NCI-H2081 treated with DMSO at 0.1 percent for 48 hours (cell line): ENCODE measurements at places on chromosomes 7 and 10.

- DNase-seq = no peak
These were observed 20.6 kb upstream of the CCNJ start for GRCh38 chr10:96022739-96023138.

GRCh38 chr7:6529643-6530042 is 21.6 kb downstream of the GRID2IP start:
- DNase-seq = no peak

- no peak for DNase-seq
These were observed 116.6 kb downstream of the AOAH start for GRCh38 chr7:36607721-36608095.

GRCh38 chr7:112888781-112889180 is 98.6 kb upstream of the TMEM168 start:
- no peak for DNase-seq

DNA sequence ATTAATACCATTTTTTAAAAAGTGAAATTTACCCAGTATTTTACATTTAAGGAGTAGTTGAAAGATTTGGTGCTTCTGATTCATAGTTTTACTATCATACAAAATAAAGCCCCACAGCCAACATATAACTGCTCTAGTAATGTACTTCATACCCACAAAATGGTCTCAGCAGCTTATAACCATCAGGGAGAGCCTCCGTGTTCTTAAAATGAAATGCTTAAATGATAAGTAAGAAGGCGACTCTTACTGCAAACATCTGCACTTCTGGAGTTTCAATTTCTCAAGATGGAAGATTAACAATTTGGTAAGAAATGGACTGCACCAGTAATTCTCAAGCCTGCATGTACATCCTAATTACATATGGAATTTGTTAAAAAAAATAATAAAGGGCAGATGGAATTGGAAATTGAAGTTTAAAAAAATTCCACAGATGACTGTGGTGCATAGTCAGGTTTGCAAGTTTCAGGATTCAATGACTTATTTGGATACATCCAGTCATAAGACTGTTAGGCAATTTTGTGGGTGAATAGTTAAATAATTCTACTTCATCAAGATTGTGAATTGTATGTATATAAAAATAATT is 461.0 kb downstream of the KIF20B start:
- no peak for DNase-seq

DNA sequence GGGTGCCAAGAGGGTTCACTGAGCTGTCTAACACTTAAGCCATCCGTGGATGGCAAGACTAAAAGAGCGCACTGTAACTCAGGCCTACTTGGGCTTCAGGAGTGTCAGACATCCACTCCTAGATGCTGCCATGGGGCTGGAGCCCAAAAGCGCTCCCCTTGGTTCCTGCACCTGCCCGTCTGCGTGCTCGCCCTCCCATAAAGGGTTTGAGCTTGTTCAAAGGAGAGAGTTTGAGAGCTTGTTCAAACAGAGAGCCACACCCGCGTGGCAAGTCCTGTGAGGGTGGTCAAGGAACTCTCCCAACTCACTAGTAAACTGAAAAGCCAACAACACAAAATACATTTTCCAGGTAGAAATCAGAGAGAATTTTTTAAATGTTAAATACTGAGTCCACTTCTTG is 256.7 kb downstream of the SEMA3A start:
- no peak for DNase-seq

- DNase-seq = no peak
These were observed 16.7 kb downstream of the GPER1 start for GRCh38 chr7:1104516-1105179.

DNA sequence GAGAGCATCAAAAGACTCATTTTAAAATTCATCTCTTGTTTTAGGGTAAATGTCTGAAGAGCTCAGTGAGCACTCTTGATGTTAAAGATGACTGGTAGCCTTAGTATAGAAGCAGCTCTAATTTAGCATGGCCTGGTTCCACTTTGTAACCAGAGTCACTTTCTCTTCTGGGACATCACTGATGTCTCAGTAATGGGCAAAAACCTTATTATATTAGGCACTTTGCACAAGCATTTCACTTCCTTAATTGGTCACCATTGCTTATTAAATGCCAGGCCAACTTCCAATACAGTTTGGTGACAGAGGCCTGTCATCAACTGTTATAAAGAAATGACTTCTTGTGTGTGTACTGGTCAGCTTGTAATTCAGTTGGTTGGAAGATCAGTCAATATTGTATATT is 53.0 kb downstream of the STEAP1B start:
- no peak for DNase-seq

- DNase-seq = no peak
These were observed 34.0 kb downstream of the GATA3 start for GRCh38 chr10:8088504-8088903.

- peak; percentile 1 for DNase-seq
These were observed 44.1 kb downstream of the BAMBI start for GRCh38 chr10:28721318-28721951.

- no peak for DNase-seq
These were observed 22.1 kb upstream of the CARD11 start for GRCh38 chr7:3065724-3066143.

- DNase-seq = no peak
These were observed 192.9 kb upstream of the PLXDC2 start for GRCh38 chr10:19623321-19623720.

GRCh38 chr10:133048926-133049325 is 38.8 kb upstream of the ADGRA1 start:
- DNase-seq = no peak

GRCh38 chr7:128831178-128831993 is 1.2 kb downstream of the FLNC start:
- DNase-seq = no peak

GRCh38 chr10:18271491-18271890 is 131.3 kb downstream of the CACNB2 start:
- DNase-seq = no peak

GRCh38 chr10:60406182-60406581 is 16.5 kb upstream of the ANK3 start:
- DNase-seq = no peak

DNA sequence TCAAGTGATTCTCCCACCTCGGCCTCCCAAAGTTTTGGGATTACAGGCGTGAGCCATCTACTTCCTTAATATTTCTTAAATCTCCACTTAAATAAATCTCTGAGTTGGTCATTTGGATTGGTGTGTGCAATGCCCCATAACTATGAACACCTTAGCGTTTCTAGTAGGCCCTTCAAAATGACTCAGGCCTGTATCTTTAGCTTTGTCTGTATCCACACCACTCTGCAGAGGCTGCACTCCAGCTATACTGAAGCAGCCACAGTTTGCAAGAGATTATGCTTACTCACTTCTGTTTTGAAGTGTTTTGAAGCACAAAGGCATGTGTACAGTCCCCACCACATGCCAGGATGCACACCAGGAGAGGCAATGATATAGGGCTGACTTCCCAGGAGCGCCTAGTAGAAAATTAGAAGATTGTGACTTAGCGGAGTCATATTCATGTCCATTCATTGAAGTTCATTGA is 2.4 kb upstream of the ST7 start:
- DNase-seq = no peak

DNA sequence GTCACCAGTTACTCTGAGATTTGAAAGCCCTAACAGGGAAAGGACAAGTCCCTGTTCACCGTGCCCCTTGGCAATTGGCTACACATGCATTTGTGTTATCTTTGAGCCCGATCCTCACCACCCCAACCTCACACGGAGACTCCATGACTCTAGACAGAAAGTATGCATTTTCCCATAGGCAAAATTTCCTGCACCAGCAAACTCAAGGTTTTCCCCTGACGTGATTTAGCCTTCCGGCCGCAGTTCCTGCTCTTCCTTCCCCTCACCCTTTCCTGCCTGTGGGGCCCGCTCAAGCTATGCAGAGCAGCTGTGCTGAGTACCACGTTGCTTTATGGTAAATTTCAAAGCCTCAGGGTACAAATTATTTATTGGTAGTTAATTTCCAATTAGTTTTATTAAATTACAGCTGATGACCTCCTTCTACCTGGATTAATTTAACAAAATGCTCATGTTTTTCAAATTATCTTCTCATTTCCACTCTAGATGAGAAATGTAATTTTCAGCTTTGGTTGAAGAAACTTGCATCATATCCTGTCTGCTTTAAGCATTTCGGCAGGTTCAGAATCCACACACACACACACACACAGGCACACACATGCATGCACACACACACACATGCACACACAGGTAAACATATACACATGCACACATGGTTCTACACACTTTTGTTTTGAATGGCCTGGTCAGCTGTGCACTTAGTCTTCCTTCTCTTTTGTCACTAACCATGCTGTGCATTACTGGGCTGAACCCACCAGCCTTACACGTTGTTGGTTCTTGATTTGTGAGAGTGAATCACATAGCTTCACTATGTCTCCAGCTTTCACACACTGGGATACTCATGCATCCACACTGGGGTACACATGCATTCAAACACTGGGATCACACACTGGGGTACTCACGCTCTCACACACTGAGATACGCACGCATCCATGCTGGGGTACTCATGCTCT is 283.1 kb upstream of the PITRM1 start:
- DNase-seq = no peak

DNA sequence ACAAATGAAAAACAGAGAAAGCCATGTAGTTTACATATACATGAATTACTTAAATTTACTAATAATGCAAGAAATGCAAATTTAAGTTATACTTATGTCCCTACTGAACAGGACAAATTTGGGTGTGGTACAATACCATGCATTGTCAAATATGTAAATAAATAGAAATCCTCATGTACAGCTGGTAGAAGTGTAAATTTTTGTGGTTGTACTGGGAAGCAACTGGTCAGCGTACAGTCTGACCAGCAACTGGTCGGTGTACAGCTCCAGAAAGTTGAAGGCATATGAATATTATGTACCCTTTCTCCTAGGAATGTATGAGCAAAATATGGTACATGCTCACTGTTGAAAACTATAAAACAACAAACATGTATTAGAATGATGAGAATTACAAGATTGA is 93.9 kb upstream of the TMEM106B start:
- no peak for DNase-seq

- DNase-seq = no peak
These were observed 509.3 kb downstream of the SORCS3 start for GRCh38 chr10:105150259-105150880.

DNA sequence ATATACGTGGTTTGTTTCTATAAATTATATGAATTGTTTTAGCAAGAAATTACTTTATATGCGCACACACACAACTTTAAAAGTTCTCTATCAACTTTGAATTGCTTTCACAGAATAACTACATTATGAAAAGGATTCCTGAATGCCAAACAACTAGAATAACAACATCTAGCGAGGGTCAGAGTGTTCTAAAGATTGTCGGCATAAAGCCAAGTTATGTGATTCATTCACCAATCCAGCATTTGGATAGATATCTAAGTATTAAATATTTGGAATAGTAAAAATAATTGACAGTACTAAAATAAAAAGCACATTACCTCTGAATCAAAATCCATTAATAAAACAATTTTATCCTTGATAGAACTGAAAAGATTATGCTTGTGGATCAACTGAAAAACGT is 125.3 kb upstream of the AMPH start:
- DNase-seq = no peak

DNA sequence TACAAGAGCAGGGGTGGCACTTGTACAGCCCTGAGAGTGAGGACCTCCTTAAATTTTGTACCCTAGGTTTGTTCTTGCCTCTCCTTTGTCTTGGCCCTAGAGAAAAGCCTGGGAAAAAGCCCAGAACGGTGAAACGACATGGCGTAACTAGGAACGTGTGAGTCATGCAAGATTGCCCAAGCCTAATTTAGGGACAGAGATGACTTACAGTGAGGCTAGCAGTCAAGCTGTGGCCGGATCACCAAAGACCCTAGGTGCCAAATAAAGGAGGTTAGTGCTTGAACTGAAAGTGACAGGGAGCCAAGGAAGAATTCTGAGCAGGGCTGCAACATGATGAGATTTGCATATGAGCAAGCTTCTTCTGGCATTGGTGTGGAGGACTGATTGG is 25.1 kb downstream of the TBXAS1 start:
- DNase-seq = no peak

- DNase-seq = no peak
These were observed 153.5 kb upstream of the MTPN start for GRCh38 chr7:136130511-136131303.

GRCh38 chr10:112723876-112724275 is 226.2 kb upstream of the TCF7L2 start:
- no peak for DNase-seq

- no peak for DNase-seq
These were observed 437.4 kb upstream of the GALNT17 start for GRCh38 chr7:70694434-70694970.

- peak; percentile 5 for DNase-seq
These were observed 151.7 kb downstream of the RTKN2 start for GRCh38 chr10:62116896-62117295.

GRCh38 chr7:110130669-110131068 is 960.3 kb upstream of the LRRN3 start:
- DNase-seq = peak; percentile 25
